ENCODE measurements at places on chromosomes 7 and 10. TPM values are rescaled to one million over a fixed set of nuclear protein-coding genes. Genes with fewer than 3 reads are reported as not detected.
A peak's percentile ranks its signal among the peaks of the same experiment; 100 is the strongest.

The WDFY4 gene
- total RNA-seq = 2.4 TPM

DNA sequence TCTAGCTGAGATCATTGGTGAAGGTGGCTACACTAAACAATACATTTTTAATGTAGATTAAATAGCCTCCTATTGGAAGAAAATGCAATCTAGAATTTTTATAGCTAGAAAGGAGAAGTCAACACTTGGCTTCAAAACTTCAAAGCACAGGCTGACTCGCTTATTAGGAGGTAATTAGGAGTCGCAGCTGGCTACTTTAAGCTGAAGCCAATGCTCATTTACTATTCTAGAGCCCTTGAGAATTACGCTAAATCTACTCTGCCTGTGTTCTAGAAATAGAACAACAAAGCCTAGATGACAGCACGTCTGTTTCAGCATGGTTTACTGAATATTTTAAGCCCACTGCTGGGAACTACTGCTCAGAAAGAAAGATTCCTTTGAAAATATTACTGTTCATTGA, 101.6 kb upstream of the EEPD1 start:
- no peak overlapping the region for H3K27ac ChIP-seq
- no peak overlapping the region for H3K4me3 ChIP-seq
- no peaks in the 10 kb centered on the region for H3K4me1 ChIP-seq

DNA sequence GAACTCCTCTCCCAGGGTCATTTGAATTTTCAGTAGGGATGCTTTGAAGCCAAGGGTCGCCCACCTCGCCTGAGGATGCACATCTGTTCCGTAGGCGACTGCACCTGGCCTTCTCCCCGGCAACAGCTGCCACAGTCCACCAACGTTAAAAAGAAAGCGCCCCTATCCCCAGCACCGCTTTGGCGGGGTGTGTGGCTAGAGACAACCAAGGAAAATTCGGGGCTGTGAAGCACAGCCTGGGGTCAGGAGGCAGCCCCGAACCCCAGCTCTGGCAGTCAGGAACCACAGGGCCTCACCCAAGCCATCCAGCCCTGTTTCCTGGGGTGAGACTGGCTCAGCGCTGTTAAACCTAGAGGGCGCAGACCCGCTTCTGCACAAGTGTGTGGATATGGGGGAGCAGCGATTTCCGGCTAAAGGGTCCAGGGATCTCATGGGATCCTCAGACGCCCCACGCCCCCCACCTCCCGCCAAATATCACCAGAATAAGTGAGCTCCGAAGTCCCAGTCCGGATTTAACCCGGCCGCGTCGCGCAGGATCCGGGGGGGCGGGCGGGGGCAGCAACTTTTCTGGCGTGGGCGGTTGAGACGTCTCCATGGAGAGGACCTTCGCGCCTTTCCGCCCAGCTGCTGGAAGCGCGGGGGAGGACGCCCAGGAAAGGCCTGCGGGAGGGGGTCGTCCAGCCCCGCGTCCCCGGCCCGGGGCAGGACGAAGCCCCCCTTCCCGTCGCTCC, 822 bp downstream of the ZC3HAV1L start:
- H3K27me3 ChIP-seq = peaks cover 9% of the 10 kb centered on the region
- peak overlapping the region; percentile 84 for H3K27ac ChIP-seq
- H3K4me3 ChIP-seq = peak overlapping the region; percentile 87
- DNase-seq = peak; percentile 55
- H3K36me3 ChIP-seq = peaks cover 18% of the 10 kb centered on the region

The DKK1 gene
- total RNA-seq = not detected

DNA sequence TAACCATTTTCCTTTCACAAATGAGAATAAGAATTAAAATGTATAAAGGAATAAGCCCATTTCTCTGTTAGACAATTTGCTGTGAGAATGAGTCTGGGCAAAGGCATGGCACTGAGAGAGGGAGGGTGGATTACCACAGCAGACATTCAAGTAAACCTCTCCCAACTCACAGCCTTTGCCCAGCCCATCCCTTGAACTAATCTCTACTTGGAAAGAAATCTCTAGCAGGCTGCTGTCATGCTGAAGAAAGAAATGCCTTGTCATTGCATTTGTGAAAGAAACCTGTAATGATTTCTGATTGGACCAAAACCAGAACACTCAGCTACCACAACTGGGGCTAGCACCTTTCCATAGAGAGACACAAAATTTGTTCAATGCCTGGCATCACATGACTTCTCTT, 39.2 kb downstream of the CH25H start:
- H3K27me3 ChIP-seq = peaks cover 34% of the 10 kb centered on the region
- H3K4me1 ChIP-seq = peaks cover 26% of the 10 kb centered on the region
- no peak overlapping the region for H3K27ac ChIP-seq
- H3K36me3 ChIP-seq = peaks cover 15% of the 10 kb centered on the region
- DNase-seq = no peak

The SPDYE9 gene
- total RNA-seq = not detected

GRCh38 chr10:69460576-69461242, 9.4 kb downstream of the TSPAN15 start:
- no peak for DNase-seq
- no peaks in the 10 kb centered on the region for H3K27me3 ChIP-seq
- no peaks in the 10 kb centered on the region for H3K36me3 ChIP-seq
- peaks cover 34% of the 10 kb centered on the region for H3K4me1 ChIP-seq
- H3K27ac ChIP-seq = peak overlapping the region; percentile 13

The SRRM3 gene
- total RNA-seq = not detected

The CC2D2B gene
- total RNA-seq = 0.48 TPM

The SLC16A12 gene
- total RNA-seq = not detected

DNA sequence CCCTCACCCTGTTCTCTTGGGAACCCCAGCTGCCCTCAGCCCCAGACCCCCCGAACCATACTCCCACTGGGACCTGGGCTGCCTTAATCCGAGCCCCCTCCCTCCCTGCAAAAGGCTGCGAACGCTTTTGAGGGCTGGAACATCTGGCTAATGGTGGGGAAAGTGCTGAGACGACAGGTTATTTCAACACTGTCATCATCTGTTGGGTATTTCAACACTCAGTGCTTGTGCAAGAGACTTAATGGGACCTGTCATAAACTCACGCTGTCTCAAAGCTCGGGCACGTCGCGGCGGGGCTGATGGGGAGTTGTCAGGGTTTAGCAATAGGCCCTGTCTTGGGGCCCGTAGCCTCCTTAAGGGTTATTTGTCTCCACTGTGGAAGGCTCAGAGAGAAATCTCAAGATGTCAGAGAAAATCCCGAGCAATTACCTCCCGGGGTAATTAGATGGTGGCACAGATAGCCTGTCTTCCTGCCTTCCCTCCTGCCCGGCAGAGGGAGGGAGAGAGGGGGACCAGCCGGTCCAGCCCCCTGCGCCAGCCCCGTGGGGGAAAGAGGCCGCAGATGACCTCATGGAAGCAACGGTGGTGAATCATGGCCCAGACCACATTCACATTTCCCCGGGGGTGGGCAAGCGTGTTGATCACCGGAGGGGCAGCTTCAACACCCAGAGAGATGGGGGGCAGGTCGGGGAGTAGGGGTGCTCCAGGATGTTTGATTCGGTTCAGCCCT, 88.7 kb upstream of the MYL10 start:
- no peak overlapping the region for H3K27ac ChIP-seq
- H3K27me3 ChIP-seq = peaks cover 2% of the 10 kb centered on the region
- H3K36me3 ChIP-seq = no peaks in the 10 kb centered on the region
- peaks cover 3% of the 10 kb centered on the region for H3K4me1 ChIP-seq
- no peak for DNase-seq

The WNT2 gene
- total RNA-seq = not detected

The SYT15 gene
- 1.1 TPM for total RNA-seq

The FRMD4A gene
- total RNA-seq = 0.88 TPM

DNA sequence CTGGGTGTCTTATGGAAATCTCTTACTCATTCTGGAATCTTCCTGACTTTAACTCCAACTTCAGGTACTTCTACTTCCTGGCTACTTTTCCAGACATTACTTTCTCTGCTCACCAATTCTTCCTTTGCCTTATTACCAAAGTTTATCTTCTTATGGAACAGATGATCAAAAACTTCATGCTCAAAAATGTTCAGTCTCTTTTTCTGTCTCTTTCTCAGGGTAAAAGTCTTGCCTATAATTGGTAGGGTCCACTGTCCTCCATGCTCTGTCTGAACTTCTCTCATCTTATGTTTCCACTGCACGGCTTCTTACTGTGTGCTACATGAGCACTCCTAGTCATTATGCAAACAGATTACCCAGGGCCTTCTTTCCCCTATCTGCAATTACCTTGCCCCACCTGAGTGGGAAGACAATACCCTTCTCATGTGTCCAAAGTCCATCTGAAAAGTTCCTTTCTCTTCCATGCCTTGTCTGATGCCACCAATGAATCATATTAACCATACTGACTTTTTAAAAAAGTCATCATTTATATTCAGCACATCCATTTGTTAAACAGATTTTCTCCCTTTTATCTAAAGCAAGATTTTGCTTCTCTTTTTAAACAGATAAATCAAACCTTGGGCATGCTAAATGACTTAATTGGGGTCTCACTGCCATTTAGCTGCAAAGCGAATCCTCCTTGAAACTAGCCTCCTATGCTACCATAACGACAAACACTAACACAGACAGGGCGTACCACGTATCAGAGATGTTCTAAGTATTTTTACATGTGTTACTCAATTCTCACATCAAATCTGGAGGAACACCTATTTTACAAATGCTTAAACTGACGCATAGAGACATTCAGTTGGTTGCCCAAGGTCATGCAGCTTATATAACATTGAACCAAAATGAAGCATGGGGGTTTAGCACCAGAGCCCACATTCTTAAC, 48.8 kb downstream of the SEMA3C start:
- no peaks in the 10 kb centered on the region for H3K27me3 ChIP-seq
- no peak for DNase-seq
- H3K36me3 ChIP-seq = no peaks in the 10 kb centered on the region
- H3K27ac ChIP-seq = no peak overlapping the region

- H3K36me3 ChIP-seq = no peaks in the 10 kb centered on the region
- H3K4me3 ChIP-seq = no peak overlapping the region
- no peaks in the 10 kb centered on the region for H3K4me1 ChIP-seq
- no peak overlapping the region for H3K27ac ChIP-seq
- DNase-seq = no peak
- no peaks in the 10 kb centered on the region for H3K27me3 ChIP-seq
Observed at GRCh38 chr10:33204031-33204430, 130.4 kb downstream of the NRP1 start.

GRCh38 chr7:48708635-48709034, 215.7 kb upstream of the CDC14C start:
- H3K36me3 ChIP-seq = no peaks in the 10 kb centered on the region
- peaks cover 2% of the 10 kb centered on the region for H3K27me3 ChIP-seq
- DNase-seq = no peak
- no peaks in the 10 kb centered on the region for H3K4me1 ChIP-seq
- H3K27ac ChIP-seq = no peak overlapping the region

The C10orf62 gene
- total RNA-seq = not detected

Measured in activated naive CD8-positive, alpha-beta T cell treated with anti-CD3 and anti-CD28 coated beads, Interleukin-2, amount 10 ng/mL, durations not matched to agents 7 days and 5 days (primary cell).